Stimulated activated CD4-positive, alpha-beta T cell treated with anti-CD3 and anti-CD28 coated beads, TNF-alpha, amount 100 ng/mL, for 1 hour (primary cell): ENCODE measurements at places on chromosomes 2 and 18.

DNA sequence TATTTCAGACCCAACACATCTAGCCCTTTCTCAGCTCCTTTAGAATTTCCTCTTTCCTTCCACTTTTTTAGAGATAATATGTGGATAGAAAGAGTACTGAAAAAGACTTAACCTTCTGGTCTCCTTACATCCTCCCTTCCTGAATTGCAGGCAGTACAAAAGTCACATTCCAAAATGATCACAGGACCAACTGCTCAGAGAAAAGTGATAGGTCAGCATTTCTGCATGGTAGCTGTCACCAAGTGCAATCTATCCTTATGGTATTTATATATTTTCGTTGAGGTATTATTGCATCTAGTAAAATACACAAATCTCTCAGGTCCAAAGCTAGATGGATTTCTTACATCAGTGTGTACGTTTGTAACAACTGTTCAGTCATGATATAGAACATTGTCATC is 427.5 kb downstream of the LPIN1 start:
- no peak for DNase-seq

GRCh38 chr2:197950006-197950405 is 145.6 kb downstream of the PLCL1 start:
- DNase-seq: no peak

GRCh38 chr2:96083989-96084857 is 32.1 kb downstream of the ADRA2B start:
- no peak for DNase-seq

GRCh38 chr2:71613953-71614925 is 160.9 kb downstream of the DYSF start:
- no peak for DNase-seq

DNA sequence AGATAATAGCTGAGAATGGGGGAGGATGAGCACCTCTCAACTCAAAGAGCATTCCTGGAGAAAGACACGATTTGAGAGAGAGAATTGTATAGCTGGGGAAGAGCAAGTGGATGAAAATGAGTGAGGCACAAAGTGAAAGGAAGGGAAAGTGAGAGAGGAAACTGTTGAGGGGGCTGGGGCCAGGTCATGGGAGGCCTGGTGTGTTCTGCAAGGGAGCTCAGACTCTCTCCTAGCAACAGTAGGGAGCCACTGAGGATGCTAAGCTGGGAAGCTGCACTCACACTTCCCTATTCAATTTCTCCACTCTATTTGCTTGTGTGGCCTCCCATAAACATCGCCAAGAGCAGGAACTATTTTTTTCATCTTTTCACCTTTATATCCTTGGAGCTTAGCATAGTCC is 14.8 kb downstream of the EVA1A start:
- no peak for DNase-seq

DNA sequence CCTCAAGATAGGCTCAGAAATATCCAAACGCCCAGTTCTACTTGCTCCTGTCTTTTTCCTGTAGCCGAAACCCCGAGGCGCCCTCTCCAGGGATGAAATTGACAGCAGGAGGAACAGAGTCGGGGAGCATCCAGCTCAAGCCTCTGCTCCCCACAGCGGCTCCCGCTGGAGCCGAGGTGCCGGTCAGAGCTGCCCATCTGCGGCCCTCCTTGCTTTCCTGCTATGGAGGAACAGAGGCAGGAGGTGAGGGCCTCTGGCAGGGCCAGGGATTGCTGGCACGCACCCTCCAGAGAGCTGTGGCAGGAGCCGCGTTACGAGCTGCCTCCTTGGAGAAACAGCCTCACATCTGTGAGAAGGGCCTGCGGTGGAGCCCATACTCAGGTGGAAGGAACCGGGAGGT is 172.1 kb downstream of the RNF144A start:
- no peak for DNase-seq

- DNase-seq: no peak
Measured at GRCh38 chr2:218812861-218813260, 18.7 kb downstream of the PRKAG3 start.

- no peak for DNase-seq
Measured at GRCh38 chr18:8389391-8390340, 219.6 kb upstream of the RAB12 start.

GRCh38 chr18:5627776-5628511 is 84.1 kb upstream of the EPB41L3 start:
- DNase-seq: no peak

- no peak for DNase-seq
Measured at GRCh38 chr2:160380000-160380570, 113.5 kb downstream of the RBMS1 start.

DNA sequence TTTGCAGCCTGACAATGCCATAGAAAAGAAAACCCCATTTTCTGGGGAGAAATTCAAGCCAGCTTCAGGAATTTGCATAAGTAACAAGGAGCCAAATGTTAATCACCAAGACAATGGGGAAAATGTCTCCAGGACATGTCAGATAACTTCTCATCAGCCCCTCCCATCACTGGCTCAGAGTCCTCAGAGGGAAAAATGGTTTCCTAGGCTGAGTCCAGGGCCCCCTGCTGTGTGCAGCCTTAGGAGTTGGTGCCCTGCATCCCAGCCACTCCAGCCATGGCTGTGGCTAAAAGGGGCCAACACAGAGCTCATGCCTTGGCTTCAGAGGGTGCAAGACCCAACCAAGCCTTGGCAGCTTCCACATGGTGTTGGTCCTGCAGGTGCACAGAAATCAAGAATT is 63.7 kb upstream of the FANCL start:
- no peak for DNase-seq

- no peak for DNase-seq
Measured at GRCh38 chr2:218963601-218964000, 4.1 kb downstream of the CDK5R2 start.
